ENCODE measurements at places on chromosomes 1 and 21.

GRCh38 chr1:147726168-147726567 is 34.2 kb downstream of the GJA5 start:
- DNase-seq, result no peak

GRCh38 chr1:177181280-177181630 is 10.5 kb downstream of the BRINP2 start:
- no peak for DNase-seq

DNA sequence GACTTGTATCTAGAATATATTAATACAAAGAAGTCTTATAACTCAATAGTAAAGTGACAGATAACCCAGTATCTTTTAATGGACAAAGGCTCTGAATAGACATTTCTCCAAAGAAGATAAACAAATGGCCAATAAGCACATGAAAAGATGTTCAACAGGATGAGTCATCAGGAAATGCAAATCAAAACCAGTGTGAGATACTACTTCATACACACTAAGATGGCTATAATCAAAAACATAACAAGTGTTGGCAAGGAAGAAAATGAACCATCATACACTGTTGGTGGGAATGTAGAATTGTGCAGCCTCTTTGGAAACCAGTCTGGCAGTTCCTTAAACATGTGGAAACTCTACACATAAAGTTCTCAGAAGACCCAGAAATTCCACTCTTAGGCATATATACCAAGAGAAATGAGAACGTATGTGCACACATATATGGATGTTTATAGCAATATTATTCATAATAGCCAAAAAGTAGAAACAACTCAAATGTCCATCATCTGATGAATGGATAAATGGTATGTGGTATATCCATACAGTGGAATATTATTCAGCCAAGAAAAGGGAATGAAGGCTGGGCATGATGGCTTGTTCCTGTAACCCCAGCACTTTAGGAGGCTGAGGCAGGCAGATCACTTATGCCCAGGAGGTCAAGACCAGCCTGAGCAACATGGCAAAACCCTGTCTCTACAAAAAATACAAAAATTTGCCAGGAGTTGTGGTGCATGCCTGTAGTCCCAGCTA is 9.9 kb upstream of the MPL start:
- DNase-seq, result no peak

DNA sequence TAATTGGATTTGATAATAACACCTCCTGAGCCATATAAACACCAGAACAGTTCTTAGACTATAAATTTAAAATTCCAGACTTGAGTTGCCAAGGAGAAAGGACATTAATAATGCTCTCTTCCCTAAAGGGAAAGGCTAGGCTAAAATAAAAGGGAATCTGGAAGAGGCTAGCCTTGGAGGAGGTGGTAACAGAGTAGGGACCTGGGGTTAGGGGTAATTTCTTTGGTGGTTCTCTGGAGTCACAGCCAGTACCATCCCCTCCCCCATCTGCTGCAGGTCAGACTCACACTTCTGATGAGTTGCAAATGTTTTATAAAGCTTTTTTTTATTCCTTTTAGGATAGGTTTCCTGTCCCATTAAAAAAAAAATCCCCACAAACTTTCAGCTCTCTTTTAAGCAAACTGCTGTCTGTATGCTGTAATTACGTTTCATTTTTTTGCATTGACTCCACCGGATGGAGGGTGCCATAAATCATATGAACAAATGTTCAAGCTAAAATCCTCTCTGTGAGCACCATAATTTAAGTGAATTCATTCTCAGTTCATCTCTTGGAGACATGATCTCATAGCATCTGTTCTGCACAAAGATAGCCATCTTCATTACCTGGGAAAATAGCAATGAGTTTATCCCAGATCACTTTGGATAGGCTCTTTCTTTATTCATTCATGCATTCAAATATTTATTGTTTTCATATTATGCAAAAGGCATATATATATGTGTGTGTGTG is 379.6 kb downstream of the TTLL7 start:
- peak; percentile 64 for DNase-seq

- no peak for DNase-seq
Observed at GRCh38 chr1:228975238-228975907, 240.1 kb downstream of the RHOU start.

GRCh38 chr1:9009438-9010370 is 16.5 kb downstream of the SLC2A7 start:
- DNase-seq, result no peak

GRCh38 chr1:224644553-224645154 is 28.5 kb downstream of the CNIH3 start:
- DNase-seq, result peak; percentile 57

GRCh38 chr1:181180407-181181031 is 92.0 kb downstream of the IER5 start:
- DNase-seq, result no peak

- DNase-seq, result no peak
Observed at GRCh38 chr1:154578058-154578418, 10.5 kb downstream of the CHRNB2 start.

DNA sequence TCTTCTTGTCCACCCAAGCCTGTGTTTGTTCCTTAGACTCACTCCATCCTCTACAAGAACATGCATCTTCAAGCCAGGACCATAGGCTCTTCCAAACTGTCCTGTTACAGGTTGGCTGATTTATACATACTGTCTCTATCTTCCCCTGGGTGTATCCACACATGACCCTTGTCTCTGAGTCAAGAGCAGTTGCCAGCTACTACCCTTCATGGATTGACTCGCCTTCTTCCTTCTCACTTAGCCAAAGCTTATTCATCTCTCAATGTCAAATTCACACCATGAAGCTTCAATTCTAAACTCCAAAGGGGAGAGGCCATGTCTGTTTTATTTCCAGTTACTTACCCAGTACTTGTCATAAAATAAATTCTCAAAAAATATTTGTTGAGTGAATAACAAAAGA is 64.1 kb upstream of the CACHD1 start:
- DNase-seq, result no peak

All from SK-N-DZ (cell line).